NCI-H510A (cell line): ENCODE measurements at places on chromosomes 3 and 15.

DNA sequence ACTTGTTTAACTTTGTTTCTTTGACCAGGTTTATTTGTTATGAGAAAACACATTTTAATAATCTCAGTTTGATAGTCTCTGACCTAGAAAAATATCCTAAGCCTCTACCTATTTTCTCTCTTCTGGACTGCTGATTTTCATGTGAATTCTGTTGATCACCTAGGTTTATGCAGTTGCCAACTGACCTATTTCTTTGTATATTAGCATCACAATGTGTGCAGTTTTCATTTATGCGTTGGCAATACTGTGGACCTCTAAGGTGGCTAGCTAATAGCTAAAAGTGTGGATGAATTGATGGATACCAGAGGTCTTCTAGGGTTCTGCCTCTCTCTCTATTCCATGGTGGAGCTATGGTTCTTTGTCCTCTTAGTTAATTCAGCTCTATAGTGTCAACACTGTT lies 72.1 kb downstream of the LRRC49 start:
- DNase-seq: no peak

- no peak for DNase-seq
These were observed 3.7 kb upstream of the SLC9C1 start for GRCh38 chr3:112297714-112298113.

DNA sequence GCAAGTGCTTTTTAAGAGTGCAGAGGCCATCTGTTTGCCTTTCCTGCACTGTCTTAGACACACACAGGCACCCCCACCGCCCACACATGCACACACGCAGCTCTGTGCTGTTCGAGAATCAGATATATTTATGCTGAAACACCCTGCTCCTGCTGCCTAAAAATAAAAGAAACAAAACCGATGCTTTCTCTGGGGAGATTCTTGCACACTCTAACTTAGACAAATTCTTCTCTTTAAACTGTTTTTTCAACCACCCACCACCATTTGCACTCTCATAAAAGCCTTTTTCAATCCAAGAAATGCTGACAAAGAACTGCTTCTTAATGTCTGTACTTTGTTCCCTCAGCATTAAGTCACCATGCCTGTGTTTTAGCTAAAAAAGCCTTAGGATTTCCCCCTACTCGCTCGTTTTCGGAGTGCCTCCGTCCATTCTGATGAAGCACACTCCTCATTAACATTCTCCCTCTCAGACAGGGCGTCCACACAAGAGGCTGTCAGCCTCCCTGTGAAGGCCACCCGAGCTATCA lies 26.2 kb downstream of the SLC12A8 start:
- DNase-seq: no peak

DNA sequence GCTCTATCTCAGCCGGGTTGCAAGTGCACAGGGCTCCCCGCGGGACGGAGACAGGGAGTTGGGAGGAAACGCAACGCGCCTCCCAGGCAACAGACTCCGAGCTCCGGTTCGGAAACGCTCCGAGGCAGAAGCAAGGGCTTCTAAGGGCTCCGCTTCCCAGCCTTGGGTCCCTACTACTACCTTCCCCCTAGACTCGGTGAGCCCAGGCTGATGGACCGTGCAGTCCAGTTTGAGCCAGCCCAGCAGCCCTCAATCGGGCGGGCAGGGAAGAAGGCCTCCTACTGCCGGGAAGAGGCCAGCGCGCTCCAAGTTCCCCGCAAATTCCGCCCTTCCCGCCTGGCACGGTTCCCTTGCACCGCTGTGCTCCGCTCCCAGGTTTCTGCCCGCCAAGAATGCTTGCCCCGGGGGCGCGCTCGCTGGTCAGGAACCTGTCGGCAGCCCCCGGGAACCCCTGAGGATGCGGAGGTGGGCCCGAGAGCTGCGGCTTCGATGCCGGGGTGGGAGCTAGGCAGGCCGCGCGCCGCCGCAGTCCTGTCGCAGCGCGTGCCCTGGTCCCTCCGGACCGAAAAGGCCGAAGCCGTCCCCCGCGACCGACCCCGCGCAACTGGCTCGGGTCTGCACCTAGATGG lies 728 bp downstream of the TRANK1 start:
- DNase-seq: peak; percentile 31

DNA sequence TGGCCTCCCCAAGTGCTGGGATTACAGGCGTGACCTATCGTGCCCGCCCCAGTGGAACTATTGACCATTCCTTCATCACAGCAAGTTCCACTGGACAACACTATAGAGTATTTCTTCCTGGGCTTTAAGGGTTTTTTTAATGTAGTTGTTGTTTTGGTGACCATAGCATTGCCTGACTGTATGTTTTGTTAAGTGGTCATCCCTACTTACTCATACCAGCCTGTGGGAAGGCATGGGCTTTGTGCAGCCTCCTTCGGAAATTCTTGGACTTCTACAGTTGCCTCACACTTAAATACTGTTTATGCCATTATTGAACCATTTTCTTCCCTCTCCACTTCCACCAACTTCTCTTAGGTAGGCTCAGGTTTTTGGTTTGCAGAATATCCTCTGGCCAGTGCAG lies 19.9 kb upstream of the ALPK3 start:
- no peak for DNase-seq
